Esophagus squamous epithelium (tissue), 5 donors: ENCODE measurements at places on chromosomes 11 and 22.
A peak's percentile ranks its signal among the peaks of the same experiment; 100 is the strongest.

- no peak for DNase-seq
Observed at GRCh38 chr11:112412383-112412782, 151.7 kb upstream of the PLET1 start.

GRCh38 chr11:33775832-33776470 is 1.6 kb upstream of the FBXO3 start:
- DNase-seq, result no peak

DNA sequence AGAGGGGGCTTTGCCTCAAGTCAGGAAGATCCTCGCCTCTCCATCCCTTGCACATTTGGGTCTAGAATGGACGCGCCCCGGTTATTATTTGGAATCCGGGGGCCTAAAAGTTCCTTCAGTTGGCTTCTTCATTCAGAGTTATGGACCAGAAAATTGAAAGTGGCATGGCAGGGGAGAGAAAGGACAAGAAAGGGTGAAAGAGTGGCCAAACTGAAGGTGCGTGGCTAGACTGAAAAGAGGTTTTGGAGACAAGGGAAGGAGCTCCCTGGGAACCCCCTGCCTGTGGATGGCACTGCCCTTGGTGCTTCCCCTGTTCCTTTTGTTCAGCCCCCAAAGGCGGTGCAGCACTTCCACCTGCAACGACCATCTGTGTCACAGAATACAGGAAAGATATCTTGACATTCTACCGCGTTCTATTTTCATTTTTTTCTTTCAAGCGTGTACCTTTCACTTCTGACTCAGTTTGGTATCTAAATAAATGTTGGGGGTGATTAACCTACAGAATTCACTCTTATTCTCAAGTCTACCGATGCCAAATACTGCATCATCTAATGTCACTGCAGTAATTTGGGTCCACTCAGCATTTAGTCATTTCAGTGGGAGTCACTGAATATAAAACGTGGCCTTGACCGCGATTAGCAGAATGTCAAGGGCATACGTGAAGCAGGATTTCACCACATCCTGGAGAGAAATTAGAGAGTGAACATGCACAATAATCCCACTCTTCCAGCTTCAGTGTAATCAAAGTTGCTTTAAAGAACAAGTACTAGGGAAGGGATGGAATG is 88.1 kb upstream of the ARHGAP32 start:
- DNase-seq, result no peak

- DNase-seq, result no peak
Observed at GRCh38 chr11:12092714-12093113, 17.7 kb upstream of the MICAL2 start.

- DNase-seq, result no peak
Observed at GRCh38 chr11:86923999-86924766, 31.0 kb downstream of the FZD4 start.

DNA sequence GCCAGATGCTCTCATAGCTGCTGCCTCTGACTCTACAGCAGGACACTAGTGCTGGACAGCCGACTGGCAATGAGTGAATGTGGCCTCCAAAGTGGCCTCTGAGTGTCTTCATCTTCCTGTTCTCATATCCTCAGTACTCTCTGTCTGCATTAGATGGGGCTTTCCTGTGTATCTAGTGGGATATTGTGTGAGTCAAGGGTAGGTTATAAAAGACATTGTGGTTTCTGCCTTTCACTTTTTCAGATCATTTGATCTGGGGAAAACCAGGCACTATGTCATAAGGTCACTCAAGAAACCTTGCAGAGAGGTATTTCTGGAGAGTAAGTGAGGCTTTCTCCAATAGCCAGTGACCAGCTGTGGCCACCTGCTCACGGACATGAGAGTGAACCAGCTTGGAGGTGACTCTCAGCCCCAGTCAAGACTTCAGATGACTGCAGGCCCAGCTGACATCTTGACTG is 333.6 kb upstream of the NCAM1 start:
- no peak for DNase-seq

DNA sequence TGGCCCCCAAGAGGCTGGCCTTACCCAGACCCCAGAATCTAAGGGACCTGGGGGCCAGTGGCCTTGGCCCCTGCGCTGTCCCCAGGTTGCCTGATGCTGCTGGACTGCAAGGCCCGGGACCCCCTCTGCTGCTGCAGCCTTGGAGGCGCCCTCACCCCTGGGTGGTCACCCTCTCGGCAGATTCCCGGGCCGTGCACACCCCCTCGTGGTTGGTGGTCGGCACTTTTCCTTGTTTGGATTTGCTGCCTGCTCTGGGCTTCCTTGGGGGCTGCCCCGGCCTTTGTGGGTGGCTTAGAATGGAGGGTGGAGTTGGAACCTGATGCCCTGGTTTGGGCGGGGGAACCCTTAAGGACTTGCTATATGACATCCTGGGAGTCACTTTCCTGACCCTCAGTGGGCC is 5.3 kb downstream of the RIN1 start:
- no peak for DNase-seq

GRCh38 chr11:8060146-8060719 is 20.8 kb upstream of the TUB start:
- DNase-seq, result no peak

- no peak for DNase-seq
Observed at GRCh38 chr11:76742902-76743301, 40.3 kb upstream of the TSKU start.

- DNase-seq, result no peak
Observed at GRCh38 chr11:109486129-109486528, 64.1 kb downstream of the C11orf87 start.

DNA sequence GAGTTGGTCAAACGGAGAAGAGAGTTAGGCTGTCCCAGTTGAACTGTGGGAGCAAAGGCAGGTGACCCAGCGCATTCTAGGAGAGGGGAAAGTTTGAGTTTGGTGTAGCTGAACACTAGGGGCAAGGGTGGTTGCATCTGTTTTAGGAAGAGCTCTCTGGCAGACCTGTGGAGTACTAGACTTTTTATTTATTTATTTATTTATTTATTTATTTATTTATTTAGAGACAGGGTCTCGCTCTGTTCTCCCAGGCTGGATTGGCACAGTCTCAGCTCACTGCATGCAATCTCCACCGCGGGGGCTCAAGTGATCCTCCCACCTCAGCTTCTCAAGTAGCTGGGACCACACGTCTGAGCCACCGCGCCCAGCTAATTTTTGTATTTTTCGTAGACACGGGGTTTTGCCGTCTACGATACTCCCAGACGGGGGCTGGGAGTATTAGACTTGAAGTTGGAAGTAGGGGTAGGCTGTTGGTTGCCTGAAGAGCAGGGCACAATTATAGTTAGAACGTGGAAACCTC is 950 bp upstream of the ACER3 start:
- no peak for DNase-seq

DNA sequence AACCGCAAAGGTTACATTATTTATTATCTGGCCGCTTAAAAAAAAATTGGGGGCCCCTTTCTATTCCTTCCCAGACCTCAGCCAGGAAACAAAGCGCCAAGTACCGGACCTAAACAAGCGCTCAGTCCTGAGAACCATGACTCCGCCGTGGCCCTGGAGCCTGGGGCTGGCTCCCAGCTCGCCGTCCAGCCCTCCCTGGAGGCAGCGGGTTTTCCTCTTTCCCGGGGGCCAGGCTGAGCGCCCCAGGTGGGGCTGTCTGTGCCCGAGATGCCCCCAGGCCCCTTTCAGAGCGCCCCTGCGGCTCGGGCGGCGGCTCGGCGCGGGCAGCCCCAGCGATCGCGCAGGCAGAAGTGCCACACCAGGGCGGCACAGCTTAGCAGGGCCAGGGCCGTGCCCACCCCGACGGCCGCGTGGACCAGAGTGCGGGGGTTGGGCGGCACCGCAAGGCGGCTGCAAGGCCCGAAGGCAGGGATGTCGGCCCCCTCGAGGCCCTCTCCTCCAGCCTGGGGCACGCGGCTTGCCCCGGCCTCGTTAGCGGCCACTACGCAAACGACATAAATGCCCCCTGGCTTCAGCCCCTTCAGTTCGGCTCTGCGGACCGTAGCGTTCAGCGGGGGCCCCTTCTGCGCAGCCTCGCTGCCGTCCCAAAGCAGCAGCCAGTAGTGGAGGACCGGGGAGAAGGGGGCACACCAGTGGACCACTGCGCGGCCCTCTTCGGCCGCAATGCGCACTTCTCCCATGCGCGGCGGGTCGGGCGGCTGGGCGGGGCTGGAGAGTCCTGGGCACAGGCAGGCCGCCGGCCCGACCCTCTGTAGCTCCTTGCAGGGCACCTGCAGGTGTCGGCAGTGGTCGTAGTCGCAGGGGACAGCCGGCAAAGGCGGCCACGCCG is 1.6 kb downstream of the LRRN4CL start:
- DNase-seq, result no peak

GRCh38 chr11:8033305-8034105 is 46.4 kb downstream of the EIF3F start:
- no peak for DNase-seq

GRCh38 chr11:110984693-110985092 is 260.8 kb upstream of the POU2AF2 start:
- no peak for DNase-seq

DNA sequence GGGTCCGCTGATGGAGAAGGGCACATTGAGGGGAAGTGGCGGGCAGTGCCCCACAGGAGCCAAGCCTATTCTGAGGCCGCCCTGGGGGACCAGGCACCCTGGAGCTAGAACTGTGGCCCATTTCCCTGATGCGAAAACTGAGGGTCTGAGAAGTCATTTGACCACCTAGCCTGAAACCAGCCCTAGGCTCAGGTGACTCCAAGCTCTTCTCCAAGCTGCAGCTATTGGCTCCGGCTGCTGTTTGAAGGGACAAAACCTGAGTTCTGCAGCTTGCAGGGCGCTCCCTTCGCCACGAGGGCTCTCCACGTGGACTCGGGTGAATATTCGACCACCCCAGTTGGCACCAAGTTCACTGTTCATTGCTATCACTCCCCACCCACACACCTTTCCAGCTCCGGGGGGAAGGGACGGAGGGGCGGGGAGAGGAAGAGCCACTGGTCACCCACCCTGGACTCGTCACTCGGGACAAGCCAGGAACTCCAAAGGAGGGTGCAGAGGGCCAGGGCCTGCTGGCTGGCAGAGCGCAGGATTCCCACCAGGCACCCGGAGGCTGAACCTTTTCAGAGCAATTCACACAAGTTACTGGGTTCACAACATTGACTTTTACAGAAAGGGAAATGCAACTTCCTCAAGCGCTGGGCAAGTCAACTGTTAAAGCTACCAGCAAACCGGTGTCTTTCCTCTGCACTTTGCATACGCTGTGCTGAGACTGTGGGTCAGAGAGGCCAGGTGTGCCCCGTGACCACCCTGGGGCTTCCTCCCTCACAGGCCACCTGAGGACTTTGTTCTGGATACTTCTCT is 1.1 kb upstream of the RAC2 start:
- DNase-seq, result no peak

GRCh38 chr11:72413914-72414628 is 20.3 kb downstream of the CLPB start:
- peak; percentile 17 for DNase-seq

DNA sequence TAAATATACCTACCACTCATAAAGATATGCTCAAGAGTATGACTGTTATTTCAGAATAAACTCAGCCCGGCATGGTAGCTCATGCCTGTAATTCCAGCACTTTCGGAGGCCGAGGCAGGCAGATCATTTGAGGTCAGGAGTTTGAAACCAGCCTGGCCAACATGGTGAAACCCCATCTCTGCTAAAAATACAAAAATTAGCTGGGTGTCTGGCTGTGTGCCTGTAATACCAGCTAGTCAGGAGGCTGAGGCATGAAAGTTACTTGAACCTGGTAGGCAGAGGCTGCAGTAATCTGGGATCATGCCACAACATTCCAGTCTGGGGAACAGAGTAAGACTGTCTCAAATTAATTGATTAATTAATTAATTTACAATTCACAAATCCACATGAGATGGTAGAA is 208.2 kb upstream of the PDGFD start:
- no peak for DNase-seq

GRCh38 chr11:101126551-101127196 is 2.9 kb downstream of the PGR start:
- no peak for DNase-seq

GRCh38 chr11:131985846-131986301 is 615.5 kb downstream of the NTM start:
- no peak for DNase-seq

DNA sequence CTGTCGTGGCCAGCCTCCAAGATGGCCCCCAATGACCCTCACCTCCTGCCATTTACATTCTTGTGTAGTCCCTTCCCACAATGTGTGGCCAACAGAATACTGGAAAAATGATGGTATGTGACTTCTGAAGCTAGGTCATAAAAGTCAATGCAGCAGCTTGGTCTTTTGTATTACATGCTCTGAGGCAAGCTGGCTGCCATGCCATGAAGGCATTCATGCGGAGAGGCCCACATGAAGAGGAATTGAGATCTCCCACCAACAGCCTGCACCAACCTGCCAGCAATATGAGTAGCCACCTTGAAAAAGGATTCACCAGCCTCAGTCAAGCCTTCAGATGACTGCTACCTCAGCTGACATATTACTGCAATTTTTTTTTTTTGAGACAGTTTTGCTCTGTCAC is 4.6 kb downstream of the MRTFA start:
- DNase-seq, result no peak

DNA sequence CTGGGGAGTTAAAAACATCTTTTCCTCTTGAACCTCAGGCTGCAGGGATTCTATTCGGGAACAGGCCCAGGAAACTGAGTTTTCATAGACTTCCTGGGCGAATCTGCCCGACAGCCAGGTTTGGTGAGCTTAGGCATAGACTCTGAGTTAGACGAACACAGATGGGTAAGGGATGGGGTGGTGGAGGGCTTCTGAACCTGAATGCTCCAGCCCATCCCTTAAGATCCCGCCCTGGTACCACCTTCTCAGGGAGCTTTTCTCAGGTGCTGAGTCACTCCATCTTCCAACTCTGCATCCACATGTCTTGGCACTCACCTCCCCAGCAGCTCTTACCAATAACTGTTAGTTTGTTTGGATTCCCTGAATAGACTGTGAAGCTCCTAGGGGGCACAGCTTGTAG is 37.4 kb downstream of the MICAL2 start:
- no peak for DNase-seq

- DNase-seq, result no peak
Observed at GRCh38 chr11:107408762-107409211, 48.8 kb downstream of the CWF19L2 start.

DNA sequence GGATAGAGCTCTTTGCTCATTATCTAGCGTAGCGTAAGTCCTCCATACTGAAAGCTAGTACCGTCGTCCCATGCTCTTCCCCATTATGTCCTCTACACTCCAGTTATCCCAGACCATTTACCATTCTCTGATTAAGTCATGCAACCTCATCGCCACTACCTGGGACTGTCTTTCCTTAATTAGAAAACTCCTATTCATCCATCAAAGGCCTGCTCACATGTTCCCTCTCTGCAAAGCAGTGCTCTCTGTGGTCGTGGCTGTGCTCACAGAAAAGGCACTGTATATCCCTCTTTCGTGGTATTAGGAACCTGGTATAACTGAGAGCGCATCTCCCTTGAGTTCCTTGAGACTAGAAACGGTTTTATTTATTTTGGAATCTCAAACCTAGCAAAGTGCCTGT is 253.3 kb downstream of the KIRREL3 start:
- DNase-seq, result no peak
